COR-L47 (cell line): ENCODE measurements at places on chromosomes 6 and 20.

DNA sequence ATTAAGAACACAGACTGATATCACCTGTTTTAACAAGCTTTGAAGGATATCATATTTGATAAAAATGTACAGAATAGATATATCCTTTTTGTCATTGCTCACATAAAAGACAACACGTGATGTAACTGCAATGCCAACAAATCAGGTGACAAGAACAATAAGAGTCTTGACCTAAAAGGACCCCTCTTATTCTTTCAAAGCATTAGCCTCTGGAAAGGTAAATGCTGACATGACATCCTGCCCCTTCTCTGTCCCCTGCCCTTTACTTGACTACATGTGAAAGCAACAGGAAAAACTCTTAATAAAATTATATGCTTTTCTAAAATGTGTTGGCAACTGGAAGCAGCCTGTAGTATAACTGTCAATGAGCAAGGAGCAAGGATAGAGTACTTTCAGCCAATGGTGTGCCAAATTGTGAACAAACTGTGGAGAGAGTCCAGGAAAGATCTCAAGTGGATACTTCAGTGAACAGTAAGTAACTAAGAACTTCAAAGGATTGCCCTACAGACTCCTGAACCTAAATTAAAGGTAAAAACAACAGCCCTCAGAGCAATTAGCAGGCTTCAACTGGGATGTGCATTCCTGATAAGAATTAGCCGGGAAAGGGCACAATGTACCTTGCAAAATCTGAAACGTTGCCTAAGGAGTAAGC lies 16.3 kb downstream of the PTPRK start:
- DNase-seq: no peak

- no peak for DNase-seq
Observed at GRCh38 chr6:15421945-15422733, 176.3 kb downstream of the JARID2 start.

DNA sequence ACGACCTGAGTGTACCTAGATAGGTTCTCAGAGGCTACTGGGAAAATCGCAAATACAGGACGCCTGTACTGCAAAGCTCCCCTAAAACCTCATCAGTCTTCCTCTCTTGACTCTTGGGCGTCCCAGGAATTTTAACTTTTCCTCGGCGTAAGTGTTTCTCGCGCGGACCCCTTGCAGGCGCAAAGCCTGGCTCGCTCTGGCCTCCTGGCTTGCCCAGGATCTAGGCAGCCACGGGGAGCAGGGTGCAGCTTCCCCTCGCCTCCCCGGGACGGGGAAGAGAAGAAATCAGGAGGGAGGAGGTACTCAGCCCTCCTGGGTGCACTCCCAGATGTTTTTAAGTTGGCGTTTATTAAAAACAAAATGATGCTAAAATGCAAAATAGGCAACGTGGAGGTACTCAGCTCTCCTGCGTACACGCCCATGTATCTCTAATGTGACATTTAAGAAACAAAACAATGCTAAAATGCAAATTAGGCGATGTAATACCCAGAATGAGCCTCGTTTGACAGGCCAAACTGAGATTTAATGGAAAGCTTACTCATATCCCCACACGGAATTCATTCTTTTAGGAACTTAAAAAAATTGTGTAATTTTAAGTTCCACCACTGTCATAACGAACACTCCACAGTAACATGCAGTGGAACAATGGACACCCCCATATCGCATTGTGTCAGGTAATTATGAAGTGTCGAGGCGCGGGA lies 1.6 kb upstream of the SOBP start:
- no peak for DNase-seq

GRCh38 chr6:20691185-20691584 lies 156.9 kb downstream of the CDKAL1 start:
- no peak for DNase-seq

- peak; percentile 58 for DNase-seq
Observed at GRCh38 chr20:41738604-41739206, 120.5 kb upstream of the CHD6 start.

- DNase-seq: no peak
Observed at GRCh38 chr6:163404825-163405265, 9.7 kb upstream of the QKI start.

- DNase-seq: no peak
Observed at GRCh38 chr6:36739947-36740817, 42.6 kb downstream of the RAB44 start.

- no peak for DNase-seq
Observed at GRCh38 chr20:38855356-38855755, 49.9 kb downstream of the PPP1R16B start.

- no peak for DNase-seq
Observed at GRCh38 chr6:137660296-137660731, 166.1 kb upstream of the OLIG3 start.

- peak; percentile 37 for DNase-seq
Observed at GRCh38 chr6:110055387-110055735, 77.2 kb downstream of the GPR6 start.

DNA sequence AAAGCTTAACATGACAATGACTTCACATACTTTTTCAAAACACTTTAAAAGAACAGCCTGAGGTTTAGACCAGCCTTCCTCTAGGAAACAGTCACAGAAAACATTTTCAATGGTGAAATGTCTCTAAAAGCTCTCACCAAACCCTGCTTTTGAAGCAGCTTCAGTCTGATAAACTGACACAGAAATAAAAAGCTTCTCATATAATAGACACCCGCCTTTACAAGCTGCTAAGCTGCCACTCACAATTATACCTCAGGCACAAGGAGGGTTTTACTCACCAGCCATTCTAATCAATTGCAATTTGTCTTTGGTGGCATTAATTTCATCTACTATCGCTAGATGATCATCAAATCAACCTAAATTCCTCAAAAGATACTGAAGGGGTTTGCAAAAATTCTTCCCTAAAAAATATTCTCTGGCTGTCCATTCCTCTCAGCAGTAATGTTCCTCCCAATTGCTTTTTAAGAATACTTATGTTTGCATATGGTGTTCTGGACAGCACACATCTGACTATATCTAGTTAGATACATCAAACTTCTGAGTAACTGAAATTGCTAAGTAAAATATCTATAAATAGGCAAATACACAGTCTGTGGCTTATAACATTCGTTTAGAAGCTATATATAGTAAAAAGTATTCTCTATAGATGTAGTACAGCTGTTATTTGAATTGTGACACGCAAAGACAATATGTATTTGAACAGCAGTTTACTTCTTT lies 29.4 kb downstream of the KIF13A start:
- DNase-seq: no peak

DNA sequence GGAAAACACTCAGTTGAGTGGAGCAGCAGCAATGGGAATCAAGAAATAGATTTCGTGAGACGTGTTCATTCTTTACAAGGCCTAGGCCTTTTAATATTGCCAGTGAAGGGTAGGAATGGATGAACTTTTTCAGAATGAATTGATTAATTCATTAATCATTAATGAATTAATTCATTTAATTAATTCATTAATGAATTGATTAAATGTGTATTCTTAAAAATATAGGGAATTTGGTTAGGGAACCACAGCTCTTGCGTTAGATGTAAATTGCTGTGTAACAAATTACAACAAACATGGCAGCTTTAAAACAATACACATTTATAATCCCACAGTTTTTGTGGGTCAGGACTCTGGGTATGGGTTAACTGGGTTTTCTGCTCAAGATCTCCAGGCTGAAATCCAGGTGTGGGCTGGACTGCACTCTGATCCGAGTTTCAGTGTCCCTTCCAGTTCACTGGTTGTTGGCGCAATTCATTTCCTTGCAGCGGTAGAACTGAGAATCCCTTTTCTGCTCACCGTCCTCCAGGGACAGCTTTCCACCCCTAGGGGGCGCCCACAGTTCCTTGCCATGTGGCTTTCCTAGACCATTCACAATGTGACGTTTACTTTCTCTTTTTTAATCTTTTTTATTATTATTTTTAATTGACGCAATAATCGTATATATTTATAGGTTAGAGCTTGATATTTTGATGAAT lies 32.8 kb upstream of the BCAS1 start:
- DNase-seq: peak; percentile 25

DNA sequence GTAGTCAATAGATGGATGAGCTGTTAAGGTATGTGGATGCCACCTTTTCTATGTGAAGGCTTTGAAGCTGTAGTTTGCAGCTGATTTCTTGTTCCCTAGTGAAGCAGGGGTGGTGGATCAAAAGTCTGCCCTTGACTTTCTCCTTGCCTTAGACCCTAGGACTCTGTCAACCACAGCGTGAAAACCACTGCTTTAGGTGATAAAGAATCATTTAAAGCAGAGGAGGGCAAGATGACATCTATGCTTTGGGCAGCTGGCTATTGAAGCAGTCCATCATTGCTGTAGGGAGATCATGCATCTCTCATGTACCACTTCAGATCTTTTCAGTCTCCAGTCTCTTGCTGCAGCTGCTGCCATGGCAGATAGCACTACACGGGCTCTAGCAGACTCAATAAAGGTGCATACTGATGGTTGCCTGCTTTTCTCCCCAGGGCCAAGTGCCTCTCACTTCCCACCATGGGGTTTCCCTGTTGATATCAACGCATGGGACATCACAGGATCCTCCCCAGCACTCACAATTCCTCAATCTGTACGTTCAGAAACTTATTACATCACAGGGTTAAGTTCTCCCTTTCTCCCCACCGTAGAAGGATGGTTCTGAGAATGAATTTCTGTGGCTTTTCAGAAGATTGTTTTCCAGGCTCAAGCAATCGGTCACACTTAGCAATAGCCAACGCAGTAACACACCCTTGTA lies 122.0 kb upstream of the STMND1 start:
- DNase-seq: no peak

DNA sequence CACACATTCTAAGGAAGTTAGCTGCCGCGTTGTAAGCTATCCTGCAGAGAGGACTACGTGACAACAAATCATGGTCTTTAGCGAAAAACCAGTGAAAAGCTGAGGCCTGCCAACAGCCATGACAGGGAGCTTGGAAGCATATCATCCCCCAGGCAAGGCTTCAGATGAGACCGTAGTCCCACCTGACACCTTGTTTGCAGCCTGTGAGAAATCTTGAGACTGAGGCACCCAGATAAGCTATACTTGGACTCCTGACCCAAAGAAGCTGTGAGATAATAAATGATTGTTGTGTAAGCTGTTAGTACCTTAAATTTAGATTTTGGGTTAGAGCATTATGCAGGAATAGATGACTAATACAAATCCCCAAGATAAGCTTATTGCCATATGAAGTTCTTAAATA lies 45.4 kb upstream of the SENP6 start:
- DNase-seq: no peak

GRCh38 chr6:167829513-167829912 lies 2.8 kb downstream of the AFDN start:
- DNase-seq: no peak

GRCh38 chr6:54044059-54044458 lies 67.2 kb upstream of the MLIP start:
- no peak for DNase-seq

DNA sequence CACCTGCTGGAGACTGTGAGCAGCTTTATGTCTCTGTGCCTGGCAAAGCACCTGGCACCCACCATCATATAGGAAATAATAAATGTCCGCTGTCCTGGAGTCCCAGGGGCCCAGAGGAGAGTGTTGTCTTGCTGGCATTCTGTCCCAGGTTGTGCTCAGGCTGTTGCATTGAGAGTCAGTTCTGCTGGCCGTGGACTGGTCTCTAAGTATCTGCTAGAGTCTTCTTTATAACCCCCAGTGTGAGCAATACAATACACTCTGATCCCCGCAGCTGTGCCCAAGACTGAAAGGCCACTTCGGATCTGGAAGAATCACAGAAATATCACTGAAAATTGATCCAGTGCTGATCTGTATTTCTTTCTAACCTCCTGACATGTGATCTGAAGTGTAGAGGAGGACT lies 38.3 kb upstream of the HINT3 start:
- DNase-seq: no peak

DNA sequence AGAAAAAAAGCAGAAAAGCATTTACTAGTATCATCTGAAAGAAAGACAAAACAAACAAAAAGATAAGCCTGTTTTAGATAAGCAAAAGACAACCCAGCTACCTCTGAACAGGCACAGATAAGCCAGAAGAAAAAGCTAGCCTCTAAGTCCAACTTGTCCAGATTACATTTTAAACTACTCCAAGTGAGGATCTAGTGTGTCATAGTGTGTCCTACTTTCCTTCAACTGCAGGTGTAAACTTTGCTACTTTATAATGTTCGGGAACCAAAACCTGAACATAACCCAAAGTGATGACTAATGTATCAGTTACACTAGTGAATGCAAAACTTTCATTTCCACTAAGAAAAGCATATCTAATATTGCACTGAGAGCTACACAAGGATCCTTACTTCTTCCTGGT lies 19.5 kb downstream of the ADNP start:
- no peak for DNase-seq

- no peak for DNase-seq
Observed at GRCh38 chr6:169911264-169912263, 160.1 kb downstream of the ERMARD start.

- no peak for DNase-seq
Observed at GRCh38 chr6:2839195-2839981, 2.3 kb downstream of the SERPINB1 start.

DNA sequence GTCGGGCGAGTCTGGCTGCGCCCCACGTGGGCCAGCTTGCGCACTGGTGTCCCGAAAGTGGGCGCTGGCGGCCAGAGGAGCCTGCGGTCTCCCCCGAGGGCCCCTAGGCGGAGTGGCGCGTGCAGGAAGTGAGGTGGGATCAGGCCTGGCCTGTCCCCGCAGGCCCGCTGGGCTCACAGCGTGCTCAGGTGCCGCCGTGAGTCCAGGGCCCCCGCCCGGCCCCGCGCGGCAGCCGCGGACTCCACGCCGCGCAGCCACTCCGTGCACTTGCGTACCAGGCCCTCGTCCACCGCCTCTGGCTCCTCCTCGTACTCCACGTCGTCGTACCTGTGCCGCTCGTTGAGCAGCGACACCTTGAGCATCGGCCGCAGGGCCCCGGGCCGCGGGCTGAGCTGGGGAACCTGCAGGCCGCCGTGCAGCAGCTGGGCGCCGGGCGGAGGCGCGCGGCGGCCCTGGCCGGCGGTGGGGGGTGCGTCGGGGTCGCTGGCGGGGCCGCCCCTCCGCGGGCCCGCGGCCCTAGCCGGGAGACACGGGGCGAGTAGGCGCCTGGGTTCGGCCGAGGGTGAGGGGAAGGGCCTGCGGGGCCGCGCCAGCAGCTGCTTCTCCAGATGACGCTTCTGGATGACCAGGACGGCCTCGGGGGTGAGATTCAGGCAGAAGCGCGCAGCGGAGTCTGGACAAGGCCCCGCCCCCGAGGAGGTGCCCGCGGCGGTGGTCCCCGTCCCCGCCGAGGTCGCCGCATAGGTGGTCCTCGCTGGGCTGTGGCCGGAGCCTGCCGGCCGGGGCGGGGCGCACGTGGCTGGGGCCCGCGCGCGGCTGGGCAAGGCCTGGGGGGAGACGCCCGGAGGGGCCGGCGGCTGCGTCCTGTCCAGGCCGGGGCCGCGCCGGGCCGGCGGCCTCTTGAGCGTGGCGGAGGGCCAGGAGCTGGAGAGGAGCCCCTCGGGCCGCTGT lies 835 bp downstream of the PRR18 start:
- DNase-seq: peak; percentile 5

DNA sequence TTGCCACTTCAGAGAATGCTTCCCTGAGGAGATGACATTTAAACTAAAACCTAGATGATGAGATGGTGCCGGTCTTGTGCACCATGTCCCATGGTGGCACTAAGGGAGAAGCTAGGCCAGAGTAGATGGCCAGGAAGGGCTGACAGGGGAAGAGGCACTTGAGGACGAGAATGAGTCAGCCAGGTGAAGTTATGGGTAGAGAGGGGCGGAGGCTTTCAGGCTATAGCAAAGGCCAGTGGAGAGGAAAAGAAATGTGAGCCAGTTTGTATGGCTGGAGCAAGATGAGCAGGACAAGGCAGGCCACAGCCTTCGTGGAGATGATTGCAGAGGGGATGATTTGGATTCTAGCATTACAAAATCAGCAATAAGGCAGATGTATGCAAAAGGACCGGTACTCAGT lies 44.7 kb upstream of the ADGRF4 start:
- no peak for DNase-seq
